ENCODE measurements at places on chromosomes 11 and 22. TPM values are rescaled to one million over a fixed set of nuclear protein-coding genes. Genes with fewer than 3 reads are reported as not detected.

The FAM83F gene
- total RNA-seq: 0.11 TPM

- no peak for DNase-seq
Observed at GRCh38 chr22:24503843-24504338, 8.8 kb downstream of the UPB1 start.

DNA sequence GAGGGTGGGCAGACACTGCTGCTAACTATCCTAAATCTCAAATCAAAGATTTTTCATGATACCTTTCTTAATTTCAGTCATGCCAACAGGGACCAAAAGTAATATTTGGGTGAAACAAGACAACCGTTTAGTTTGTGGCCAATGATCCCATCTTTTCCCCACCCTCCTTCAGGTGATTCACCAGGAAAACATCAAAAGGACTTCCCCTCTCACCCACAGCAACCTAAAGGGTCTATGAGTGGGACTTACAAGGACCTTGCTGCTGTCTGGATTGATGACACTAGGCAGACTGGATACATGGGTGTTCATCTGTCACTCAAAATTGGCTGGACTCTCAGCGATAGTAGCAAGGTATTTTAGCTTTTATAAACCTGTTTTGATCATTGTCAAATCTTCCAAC, 62.0 kb upstream of the ZC3H12C start:
- no peak for DNase-seq

DNA sequence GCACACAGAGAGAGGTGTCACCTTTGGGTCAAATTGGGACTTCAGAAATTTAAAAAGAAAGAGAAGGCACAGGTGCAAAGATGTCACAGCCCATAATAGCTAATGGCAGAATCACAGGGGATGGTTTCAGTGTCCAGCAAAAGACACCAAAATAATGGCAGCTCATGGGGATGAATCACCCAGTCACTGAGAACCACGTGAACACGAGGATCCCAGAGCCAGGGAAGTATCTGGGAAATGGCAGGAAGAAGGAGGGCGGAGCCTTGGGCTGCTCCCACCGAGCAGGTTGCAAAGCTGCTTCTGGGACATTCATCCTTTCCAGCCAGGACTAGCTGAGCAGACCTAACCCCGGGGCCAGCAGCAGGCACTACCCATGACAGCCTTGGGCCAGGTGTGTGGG, 45.6 kb downstream of the TRMU start:
- DNase-seq: no peak

DNA sequence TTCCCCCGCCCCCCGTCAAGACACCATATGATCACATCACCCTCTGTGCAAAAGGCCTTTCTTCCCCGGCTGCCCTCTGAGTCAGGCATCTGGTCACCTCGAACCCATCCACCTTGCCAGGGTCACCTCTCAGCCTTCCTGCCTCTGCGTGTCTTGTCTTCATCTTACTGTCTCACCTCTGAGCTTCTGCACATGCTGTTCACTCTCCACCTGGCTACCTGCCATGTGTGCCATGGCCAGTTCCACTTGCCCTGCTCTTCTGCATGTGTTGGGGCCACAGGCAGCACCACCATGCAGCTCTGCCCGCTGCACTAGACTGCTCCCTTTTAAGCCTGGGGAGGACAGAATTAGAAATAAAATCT, 9.8 kb downstream of the ZNF74 start:
- no peak for DNase-seq

DNA sequence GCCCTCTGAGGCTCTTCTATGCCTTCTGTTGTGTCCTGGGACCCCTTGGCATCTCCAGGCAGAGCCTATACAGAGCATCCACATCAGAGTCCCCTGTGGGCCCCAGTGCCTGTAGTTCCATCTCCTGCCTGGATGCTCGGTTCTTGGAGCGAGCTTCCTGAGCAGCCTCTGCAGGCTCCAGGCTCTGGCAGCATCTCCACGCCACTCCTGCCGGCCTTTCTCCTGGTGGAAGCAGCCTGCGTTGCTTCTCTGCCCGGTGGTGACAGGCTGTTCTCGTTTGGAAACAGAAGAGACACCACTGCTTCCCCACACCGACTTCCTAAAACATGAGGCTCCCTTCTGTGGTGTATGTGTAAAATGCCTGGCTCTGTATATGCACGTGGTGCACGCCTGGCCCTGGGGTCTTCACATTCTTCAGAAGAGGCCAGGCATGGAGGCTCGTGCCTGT, 52.8 kb downstream of the BCR start:
- DNase-seq: no peak

- no peak for DNase-seq
Observed at GRCh38 chr11:13160806-13161205, 116.8 kb upstream of the BMAL1 start.

GRCh38 chr11:92332986-92333385, 108.4 kb downstream of the FAT3 start:
- no peak for DNase-seq

- DNase-seq: no peak
Observed at GRCh38 chr11:115409691-115410220, 94.5 kb downstream of the CADM1 start.

DNA sequence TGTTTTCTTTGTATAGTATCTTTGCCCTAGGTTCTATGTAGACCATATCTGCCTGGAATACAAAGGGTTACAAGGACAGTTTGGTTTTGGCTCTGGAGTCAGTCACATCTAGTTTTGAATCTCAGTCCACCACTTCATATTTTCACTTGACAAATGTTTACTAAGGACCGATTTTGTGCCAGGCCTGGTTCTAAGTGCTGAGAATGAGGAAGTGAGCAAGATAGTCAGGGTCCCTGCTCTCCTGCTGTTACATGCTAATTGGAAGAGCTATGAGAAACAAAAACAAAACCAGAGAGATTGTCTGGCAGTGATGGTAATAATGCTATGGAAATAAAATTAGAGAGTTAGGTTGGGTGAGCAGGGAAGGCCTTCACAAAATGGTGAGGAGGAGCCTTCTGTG, 66.1 kb upstream of the ARHGAP20 start:
- no peak for DNase-seq

The DGCR6L gene
- total RNA-seq: 29.0 TPM

- DNase-seq: no peak
Observed at GRCh38 chr11:76201672-76202412, 4.5 kb downstream of the WNT11 start.

DNA sequence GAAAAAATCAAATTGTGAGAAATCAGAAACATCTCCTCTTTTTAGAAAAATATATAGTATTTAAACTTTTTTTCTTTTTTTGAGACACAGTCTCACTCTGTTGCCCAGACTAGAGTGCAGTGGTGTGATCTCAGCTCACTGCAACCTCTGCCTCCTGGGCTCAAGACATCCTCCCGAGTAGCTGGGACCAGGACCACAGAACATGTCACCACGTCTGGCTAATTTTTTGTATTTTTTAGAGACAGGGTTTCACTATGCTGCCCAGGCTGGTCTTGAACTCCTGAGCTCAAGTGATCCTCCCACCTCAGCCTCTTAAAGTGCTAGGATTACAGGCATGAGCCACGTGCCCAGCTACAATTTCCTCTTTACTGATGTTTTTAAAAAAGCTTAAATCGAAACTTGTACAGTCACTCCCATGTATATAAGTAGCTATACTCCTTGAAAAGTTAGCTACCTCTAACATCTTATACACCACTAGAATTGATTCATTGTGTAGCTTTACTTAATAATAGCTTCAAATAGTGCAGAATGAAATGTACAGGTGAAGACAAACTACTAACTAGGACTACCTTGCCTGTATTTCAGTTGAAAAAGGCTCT, 10.3 kb downstream of the EIF4G2 start:
- DNase-seq: no peak

- DNase-seq: no peak
Observed at GRCh38 chr22:29670626-29671025, 49.2 kb upstream of the CABP7 start.

The MS4A3 gene
- not detected for total RNA-seq

The CADM1 gene
- 2.9 TPM for total RNA-seq

DNA sequence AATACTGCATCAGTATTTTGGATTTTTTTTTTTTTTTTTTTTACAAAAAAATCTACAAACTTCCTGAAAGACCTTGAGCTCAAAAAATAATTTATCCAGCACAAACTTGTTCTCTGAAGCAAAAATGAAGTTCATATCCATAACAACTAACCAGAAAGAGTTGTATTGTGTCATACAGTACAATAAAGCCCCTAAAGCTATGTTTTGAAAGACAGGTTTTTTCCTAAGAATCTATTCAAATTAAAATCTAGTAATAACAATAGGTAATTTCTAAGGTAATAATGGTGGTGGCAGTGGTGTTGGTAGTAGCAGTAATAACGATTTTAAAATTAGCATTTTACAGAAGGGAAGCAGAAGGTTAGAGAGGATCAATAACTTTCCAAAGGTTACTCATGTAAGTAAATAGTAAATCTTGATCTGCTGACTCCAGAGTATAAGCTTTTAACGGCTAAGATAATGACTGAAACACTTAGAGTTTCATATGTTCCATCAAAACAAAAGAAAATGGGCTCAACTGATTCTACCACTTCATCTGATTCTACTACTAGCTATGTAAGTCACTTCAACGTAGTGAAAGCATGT, 53.3 kb upstream of the GAB2 start:
- DNase-seq: no peak

The OR52I1 gene
- not detected for total RNA-seq

The PRRG4 gene
- total RNA-seq: 1.1 TPM

GRCh38 chr11:82872377-82873150, 27.7 kb downstream of the PRCP start:
- no peak for DNase-seq

DNA sequence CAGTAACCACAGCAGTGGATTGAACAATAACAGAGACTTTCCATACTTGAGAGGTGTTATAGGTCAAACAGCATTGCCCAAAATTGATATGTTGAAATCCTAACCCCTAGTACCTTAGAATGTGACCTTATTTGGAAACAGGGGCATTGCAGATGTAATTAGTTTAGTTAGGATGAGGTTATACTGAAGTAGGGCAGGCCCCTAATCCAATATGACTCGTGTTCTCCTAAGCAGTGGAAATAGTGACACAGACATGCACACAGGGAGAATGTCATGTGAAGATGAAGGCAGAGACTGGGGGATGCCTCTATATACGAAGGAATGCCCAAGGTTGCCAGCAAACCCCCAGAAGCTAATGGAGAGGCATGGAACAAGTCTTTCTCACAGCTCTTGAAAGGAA, 270.5 kb downstream of the TENM4 start:
- no peak for DNase-seq

DNA sequence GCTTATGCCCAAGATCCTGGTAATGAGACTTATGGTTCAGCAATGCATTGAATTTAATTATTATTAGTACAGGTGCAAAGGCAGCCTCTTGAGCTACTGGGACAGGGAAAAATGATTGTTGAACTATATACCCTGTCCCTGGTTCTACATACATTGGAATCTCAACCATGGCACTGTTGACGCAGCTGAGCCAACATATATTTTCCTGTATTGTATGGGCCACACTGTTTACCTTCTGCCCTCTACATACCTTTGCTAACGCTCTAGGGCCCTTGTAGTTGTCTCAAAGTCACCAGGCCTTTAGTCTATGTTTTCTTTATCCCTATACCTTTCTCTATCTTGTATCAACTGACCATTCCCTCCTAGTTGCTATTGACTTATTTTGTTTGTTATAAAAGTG, 22.6 kb downstream of the KREMEN1 start:
- no peak for DNase-seq

DNA sequence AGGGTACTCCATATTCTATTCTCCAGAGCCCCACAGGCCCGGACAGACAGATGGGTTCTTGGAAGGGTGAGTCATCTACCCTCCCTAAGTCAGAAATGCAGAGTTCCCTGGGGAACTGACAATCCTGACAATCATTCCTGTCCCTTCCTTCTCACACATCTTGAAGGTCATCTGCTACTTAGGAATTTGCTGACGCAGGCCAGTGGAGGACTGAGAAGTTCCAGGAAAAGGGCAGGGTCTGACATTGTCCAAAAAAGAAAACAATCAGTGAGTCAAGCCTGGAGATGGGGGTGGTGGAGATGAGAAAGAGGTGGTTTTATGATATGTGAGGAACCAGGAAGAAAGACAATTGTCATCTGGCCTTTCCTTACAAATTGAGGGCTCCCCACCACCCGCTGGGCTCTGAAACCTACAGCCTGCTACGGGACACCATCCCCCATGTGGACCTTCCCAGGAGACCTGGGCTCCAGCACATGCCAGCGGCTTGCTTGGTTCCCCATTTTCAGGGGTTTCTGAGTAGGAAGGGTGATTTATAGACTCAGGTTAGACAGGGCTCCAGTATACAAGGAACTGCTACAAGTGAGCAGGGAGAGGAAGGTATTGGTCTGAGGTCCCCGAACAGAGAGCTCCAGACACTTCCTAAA, 12.9 kb downstream of the CD59 start:
- no peak for DNase-seq

- no peak for DNase-seq
Observed at GRCh38 chr11:72744474-72744873, 7.7 kb downstream of the ARAP1 start.

Measured in activated T-helper 2 cell treated with anti-CD3 and anti-CD28 coated beads, Interferon-gamma antibody, Interleukin-2, Interleukin-4, amounts not matched to agents 10 μg/mL and 5 μg/mL and 100 μg/mL, durations not matched to agents 14 hours and 24 hours and 36 hours (primary cell).